Stimulated activated CD4-positive, alpha-beta T cell treated with anti-CD3 and anti-CD28 coated beads, Interleukin-15, amount 100 ng/mL, for 1 hour (primary cell): ENCODE measurements at places on chromosomes 2 and 18.
A peak's percentile ranks its signal among the peaks of the same experiment; 100 is the strongest.

DNA sequence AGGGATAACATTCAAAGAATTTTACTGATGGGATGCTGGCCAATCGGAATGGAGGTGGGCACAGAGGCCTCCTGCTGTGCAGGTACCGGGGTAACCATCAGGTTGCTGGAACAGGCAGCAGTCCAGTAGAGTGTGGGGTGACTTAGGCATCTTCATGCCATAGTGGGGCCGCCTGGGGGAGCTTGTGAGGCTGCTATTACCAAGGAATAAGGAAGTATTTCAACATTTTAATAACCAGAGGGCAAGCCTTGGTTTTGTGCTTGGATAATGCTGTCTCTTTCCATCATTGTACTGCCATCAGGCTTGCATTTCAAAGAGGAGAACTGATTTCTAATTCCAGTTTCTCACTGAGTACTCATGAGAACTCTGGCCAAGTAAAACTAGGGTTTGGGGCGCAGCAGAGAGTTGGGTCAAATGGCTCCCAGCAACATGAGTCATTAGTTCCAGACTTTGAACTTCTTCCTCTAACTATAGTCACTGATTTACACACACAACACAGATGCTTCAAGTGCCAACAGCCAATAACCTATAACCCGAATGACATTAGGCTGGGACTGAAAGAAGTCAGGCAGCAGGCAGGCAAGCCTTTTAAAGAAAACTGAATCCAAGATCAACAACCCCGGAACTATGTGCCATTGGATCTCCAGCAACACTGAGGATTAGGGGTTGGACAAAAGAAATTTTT lies 56.1 kb upstream of the FHL2 start:
- DNase-seq, result no peak

GRCh38 chr2:4190548-4190947 lies 487.2 kb downstream of the DCDC2C start:
- no peak for DNase-seq

DNA sequence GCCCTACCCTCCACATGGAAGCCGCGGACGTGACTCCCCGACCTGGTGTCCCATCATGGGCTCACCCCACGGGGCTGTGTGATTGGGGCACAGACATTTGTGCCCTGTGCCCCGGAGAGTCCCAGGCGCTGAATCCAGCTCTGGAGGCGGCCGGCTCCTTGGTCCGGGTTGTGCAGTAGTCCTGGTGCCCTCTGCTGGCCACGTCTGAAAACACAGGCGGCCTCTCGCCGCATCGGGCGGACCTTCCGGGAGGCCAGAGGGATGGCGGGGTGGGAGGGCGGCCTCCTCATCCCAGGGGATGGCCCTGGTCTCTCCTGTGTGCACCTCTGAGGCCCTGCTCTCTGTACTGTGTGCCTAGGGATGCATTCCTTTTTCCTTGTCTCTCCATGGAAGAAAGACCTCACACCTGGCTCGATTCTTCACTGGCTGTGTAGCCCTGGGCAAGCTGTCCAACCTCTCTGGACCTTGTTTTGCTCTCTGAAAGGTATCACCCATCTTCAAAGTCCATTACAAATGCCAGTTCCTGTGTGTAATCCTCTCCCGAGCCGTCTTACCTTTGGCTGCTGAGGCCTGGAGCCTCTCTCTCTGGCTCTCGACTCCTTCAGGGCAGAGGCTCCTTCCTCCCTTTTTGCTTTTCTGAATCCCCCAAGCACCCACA lies 27.6 kb downstream of the CELF4 start:
- peak; percentile 9 for DNase-seq

DNA sequence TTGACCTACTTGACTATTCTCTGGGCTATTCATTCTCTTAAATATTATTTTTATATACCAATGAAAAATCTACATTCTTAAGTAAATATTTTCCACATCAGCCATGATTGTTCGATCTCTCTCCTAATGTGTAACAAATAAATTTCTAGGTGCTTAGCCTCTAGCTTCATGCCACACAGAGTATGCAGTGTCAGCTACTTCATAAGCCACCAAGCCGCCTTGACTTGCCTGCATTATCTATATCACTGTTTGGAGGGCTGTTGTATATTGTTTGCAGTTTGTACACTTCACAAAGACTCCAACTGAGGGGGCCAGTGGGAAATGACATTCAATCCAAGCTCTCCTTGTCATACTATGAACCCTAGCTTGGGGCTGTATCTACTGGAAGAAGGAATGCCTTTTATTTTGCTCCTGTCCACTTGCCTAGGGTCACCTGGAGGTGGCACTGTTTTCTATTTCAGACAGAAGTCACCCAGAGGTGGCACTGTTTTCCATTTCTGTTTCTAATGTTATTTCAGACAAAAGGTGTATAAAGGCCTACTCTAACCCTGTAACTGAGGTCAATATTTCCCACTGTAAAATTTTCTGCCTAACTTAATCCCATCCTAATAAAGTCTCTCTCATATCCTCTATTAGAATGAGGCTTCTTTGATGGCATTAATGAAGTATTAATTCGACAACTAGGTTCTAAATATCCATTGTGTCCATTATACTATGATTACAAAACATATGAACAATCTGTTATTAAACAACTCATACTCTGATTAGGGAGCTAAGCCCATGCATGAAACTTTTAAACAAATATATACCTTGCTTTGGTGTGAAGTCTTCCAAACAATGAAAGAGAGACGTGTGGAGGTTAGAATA lies 36.4 kb downstream of the COL5A2 start:
- peak; percentile 3 for DNase-seq

GRCh38 chr2:162487816-162488215 lies 143.9 kb downstream of the GCA start:
- no peak for DNase-seq

GRCh38 chr2:48144777-48145176 lies 238.5 kb upstream of the FBXO11 start:
- DNase-seq, result no peak

- no peak for DNase-seq
Measured at GRCh38 chr2:220144411-220144810, 517.0 kb downstream of the SLC4A3 start.

DNA sequence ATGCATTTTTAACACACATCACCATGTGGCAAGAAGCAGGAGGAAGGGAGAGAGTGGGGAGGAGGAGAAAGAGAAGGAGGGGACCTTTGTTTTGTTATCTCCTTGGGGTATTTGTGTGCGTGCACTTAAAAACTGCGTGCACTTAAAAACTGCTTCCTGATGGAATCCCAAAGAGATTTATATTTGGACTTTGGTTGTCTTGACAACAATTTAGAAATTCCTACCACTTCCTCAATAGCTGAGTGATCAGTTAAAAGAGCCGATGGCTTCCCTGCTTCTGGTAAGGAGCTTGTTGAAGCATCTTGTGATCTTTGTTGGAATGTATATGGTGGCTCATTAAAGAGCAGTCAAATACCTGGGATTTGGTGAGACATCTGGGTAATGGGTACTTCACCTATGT lies 4.5 kb downstream of the RAB31 start:
- no peak for DNase-seq

- no peak for DNase-seq
Measured at GRCh38 chr2:177264209-177264692, 276 bp downstream of the NFE2L2 start.
